ENCODE measurements at places on chromosomes 12 and 14.

GRCh38 chr12:127685931-127686330 lies 581.0 kb upstream of the TMEM132C start:
- no peak for DNase-seq

DNA sequence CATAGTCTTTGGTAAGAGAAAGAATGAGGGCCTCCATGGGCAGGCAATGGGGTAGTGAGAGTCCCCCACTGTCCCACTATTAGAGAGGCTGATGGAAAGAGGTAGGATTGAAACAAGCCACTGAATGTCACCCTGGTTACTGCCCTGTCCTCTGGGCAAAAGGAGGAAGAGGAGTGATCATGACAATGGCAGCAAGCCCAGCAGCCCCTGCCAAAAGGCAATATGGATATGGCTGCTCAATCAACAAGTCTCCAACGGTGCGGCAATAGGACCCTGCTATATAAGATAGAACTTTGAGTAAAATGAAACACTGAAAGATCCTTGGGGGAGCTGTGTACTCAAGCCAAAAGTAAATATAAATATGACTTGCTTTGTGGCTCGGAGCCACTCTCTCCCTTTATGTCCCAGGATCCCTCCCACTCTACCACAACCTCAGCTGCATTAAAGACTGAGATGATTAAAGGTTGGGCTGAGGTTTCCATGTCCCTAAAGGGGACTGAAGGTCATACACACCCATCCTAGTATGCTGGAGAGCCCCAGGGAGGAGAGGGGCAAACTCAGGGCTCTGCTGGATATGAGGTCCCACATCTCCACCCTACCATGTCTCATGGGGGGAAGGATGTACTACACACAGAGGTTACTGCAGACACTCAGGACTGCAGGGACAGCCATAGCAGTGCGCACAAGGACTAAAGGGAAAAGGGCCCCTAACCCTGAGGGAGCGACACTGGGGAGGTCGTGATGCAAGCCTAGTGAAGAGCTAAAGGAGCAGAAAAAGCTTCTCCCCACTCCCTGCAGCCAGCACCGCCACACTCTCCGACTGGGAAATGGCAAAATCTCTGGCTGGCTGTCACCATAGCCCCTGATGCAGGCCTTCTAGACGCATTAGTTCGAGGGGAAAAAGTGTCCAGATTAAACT lies 5.9 kb downstream of the POMT2 start:
- no peak for DNase-seq

DNA sequence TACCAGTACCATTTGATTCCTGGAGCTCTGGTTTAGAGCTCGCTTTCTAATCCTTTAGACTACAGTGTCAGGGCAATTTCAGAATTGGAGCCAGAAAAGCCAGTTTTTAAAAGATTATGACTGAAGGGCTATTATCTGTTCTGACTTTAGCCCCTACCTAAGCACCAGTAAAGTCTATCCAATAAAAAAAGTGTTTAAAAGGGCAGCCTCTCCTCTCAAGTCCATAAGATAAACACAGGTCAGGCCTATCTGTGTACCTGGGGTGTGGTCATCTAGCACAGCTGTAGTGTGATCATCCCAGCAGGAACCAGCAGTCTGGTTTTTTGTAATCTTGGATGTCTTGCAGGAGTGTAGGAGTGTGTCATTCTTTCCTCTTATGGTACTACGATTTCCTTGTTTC lies 6.6 kb downstream of the APPL2 start:
- DNase-seq = no peak

- no peak for DNase-seq
Measured at GRCh38 chr12:24499151-24500146, 449.5 kb downstream of the BCAT1 start.

GRCh38 chr12:131327521-131328488 lies 374.1 kb downstream of the ADGRD1 start:
- no peak for DNase-seq

DNA sequence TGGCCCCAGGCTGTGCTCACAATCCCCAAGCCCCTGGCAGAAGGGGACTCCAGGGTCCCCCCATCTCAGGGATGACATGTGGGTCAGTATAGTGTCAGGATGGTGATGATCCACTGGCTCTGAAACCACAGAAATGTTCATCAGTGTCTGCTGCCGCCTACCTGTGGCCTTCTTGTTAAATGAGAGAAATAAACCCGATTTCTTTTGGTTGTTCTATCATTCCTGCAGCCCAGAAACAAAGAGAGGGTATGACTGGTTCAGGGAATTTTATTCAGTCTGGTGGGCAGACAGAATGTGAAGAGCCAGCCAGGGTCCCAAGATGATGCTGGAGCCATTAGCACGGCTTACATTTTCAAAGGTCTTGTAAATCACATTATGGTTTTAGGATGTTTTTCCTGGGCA lies 86.6 kb downstream of the CRADD start:
- no peak for DNase-seq

- no peak for DNase-seq
Measured at GRCh38 chr14:69398818-69399210, 322 bp downstream of the SLC39A9 start.

DNA sequence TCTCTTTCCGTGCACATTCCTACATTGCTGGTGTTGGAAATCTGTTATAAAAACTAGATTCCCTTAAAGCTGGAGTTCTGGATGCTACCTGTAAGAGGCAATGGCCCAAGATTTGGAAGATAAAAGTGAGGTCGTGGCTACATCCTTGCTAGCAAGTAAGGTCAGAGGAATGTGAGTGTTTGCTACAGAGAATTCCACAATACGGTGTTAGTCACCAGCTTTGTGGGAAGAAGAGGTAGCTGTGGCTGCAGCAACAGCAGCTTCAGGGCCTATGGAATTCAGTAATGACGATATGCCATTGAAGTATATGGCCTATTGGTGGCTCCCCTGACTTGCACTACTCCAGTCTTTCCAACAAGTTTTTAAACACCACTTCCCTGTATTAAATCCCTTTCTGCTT lies 227.7 kb upstream of the TMEM260 start:
- no peak for DNase-seq

GRCh38 chr14:105102361-105102870 lies 37.2 kb upstream of the GPR132 start:
- no peak for DNase-seq

DNA sequence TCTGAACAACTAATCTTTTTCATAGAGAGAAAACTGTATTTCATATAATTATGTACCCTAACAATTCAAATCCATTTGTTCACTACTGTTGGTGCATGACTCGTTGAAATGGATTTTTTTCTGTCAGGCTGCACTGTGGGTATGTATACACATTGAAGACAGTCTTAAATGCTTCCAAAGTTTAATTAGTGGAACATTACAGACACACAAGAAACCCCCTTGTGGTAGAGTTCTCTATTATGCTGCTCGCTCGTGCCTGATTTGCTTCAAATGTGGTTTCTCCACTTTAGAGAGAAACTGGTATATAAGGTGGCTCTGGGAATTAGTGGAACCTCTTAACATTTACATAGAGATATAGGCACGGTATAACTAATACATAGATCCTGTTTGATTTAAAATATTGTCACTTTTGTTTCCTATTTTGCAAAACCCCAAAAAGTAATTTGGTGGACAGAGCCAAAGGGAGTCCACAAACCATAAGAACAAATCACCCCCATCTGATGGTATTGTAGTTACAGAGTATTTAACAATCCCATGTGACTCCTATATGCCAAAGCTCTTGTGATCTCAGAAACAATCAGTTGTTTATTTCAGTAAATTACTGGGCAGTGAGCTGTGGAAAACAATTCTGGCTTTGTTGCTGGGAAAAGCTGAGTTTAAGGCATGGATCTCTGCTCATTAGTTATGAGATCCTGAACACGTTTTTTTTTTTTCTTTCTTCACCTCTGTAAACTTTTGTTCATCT lies 159.5 kb downstream of the BRMS1L start:
- DNase-seq = no peak

- no peak for DNase-seq
Measured at GRCh38 chr12:124507188-124508109, 60.0 kb downstream of the NCOR2 start.

- no peak for DNase-seq
Measured at GRCh38 chr12:109273354-109273753, 35.7 kb downstream of the FOXN4 start.

GRCh38 chr12:70719672-70720420 lies 82.6 kb upstream of the PTPRB start:
- DNase-seq = no peak

DNA sequence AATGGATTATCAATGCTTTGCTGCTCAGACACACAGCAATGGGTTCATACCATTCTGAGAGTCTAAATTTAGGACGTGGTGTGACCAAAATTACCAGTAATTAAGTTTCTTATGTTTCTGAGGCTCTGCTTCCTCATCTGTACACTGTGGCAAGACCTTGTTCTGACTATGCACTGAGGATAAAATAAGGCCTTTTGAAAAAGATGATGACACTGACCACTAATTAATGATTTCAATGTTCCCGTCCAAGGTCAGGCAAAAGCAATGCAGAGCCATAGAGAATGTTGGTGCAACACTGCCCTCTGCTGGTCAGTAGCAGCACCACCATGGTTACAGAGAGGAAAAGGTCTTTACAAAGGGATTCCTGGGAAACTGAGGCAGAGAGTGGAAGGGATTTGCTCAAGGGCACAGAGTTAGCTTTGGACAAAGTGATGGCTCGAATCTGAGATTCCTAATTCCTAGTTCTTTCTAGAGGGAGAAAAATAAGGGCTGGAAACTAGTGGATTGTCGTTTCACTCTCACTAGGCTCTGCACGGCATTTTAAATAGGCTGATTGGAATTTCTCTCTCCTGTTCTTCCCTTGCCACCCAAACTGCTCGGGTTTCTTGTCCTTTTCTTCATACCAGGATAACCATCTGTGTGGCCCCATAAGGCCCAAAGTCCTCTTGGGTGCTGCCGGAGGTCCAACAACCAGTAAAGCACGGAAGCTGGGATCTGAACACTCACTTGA lies 22.3 kb upstream of the P2RX7 start:
- DNase-seq = peak; percentile 53

GRCh38 chr14:68232300-68233055 lies 412.9 kb downstream of the RAD51B start:
- no peak for DNase-seq

- DNase-seq = no peak
Measured at GRCh38 chr14:99026471-99026870, 245.5 kb downstream of the BCL11B start.

DNA sequence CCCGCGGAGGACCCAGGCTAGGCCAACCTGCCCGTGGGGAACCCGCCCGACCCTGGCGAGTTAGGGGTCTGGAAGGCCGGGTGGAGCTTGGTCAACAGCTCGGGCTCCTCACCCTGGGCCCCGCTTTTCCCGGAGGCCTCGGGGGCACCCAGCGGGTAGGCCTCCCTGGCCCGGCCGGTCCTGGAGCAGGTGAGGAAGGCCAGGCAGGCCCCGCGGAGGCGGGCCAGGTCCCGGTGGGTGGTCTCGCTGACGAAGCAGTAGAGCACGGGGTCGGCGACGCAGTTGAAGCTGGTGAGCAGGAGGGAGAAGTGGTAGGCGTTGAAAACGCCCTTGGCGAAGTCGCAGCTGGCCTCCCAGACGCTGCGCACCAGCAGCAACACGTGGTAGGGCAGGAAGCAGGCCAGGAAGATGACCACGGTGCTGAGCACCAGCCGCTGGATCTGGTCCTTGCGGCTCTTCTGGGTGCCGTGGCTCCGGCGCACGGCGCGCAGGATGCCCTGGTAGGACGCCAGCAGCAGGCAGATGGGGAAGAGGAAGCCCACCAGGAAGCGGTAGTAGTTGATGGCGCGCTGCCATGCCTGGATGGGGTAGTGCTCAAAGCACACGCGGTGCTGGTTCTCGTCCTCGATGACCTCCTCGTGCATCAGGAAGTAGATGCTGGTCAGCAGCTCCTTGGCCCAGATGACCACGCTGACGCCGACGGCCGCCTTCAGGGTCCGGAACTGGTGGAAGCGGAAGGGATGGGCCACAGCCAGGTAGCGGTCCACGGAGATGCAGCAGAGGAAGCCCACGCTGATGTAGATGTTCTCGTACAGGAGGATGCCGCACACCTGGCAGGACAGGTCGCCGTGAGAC lies 10.3 kb downstream of the GPR68 start:
- no peak for DNase-seq

GRCh38 chr12:96878704-96879103 lies 28.4 kb upstream of the NEDD1 start:
- DNase-seq = no peak

DNA sequence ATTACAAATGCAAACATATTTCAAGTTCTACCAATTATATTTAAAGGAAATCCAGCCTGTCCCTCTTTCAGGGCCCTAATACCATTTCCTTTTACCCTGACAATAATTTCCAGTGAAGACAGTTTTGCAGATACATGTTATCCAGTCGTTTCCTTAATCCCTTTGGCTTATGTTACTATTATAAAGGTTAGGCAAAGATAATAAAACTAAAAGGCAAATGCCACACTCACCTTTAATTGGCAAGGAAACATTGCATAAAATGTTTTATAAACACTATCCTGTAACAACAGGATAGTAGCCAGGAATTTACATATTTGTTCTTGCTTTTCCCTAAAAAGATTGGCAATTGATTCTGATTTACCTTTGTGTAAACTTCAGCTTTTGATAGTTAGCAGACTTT lies 168.7 kb downstream of the AEBP2 start:
- DNase-seq = no peak

- DNase-seq = no peak
Measured at GRCh38 chr12:85157035-85157603, 121.0 kb downstream of the LRRIQ1 start.

DNA sequence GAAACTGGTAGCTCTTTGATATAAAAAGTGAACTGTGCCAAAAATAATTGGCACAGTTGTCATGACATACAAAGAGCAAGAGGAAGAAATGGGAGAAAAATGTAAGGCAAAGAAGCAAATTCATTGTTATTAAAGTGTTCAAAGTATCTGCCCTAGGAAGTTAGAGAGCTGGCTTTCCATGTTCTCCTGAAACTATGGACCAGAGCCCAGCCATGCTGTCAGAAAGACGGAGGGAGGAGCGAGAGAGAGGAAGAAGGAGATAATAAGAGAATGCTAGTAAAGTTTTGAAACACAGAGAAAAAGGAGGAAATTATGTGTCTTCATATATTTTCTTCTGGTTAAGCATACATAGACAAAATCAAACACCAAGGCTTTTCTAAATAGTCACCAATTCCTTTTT lies 78.1 kb upstream of the PELI2 start:
- no peak for DNase-seq

DNA sequence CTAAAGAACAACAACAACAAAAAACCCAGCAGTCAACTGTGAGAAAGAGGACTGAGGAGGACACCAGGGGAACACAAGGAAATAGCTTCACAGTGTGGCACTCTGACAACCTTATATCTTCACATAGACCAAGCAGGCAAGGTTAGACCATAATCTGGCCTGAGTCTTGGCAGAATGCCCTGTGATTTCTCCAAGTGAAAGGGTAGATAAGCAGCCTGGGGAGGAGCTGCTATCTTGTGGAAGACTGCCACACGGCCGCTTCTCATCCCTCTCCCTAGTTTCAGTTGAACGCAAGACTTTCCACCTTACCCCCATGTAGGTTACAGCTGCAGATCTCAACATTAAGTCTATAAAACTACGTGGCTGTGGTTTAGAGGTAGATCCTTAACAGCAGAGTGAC lies 3.7 kb downstream of the SLC25A21 start:
- no peak for DNase-seq

- DNase-seq = no peak
Measured at GRCh38 chr14:52351233-52352060, 37.3 kb downstream of the PTGER2 start.

- no peak for DNase-seq
Measured at GRCh38 chr12:6336079-6336888, 5.6 kb downstream of the TNFRSF1A start.
